ENCODE measurements at places on chromosomes 1 and 21.

DNA sequence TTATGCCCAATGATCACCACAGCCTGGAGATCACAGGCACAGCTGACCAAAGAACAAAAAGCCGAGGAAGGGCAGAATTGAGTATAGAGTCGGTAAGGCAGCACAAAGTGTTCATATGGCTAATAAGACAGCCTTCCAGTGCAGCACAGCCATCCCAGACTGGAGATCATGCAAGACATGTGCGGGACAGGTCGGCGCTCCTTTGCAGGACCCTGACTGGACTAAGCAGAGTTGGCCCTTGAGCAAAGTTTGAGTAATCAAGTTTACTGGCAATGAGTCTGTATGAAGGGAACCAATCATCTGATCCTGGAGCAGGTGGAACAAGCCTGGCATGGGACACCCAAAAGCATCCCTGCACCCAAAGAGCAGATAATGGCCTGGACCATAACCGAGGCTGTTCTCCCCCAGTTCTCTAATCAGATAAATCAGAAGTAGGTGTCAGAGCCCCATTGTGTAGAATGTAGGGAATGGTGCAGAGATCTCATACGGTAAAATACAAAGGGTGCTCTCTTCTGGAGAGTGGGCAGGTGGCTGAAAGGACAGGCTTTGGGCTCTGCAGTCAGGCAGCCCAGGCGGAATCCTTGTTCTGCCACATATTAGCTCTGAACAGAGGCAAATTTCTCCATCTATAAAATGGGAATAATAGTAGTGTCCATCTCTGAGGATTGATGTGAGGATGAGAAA, 10.7 kb upstream of the DNASE2B start:
- no peak for DNase-seq

DNA sequence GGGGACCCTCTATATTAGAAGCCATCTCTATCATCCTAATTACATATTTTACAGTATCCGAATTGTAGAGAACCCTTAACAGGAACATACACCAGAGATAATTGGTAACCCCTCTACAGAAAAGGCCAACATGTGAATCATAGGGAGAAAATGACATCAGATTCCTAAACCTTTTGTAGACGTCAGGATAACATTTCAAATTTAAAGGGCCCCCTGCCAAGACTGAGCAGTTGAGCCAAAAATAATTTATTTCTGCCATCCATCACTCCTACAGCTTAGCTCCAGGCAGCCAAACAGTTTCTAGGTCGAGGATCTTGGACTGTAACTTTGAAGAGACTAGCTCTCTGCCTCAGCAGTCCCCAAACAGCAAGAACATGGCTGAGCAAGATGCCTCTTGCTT, 21.2 kb downstream of the ZNF697 start:
- no peak for DNase-seq

DNA sequence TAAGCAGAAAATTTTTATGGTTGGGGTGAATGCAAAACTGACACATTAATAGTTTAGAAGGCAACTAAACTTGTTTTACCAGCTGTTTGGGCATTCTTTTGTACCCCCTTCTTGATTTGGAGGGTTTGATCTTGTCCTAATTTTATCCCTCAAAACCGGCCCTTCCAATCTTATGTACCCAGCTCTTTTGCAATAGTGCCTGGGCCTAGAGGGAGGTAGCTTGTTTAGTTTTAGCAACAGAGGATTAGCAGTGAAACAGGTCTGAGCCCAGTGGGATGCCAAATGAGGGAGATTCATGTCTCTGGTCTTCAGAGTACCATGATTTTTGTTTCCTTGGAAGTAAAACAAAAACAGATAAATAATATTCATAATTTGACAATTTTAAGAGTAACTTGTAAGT, 45.1 kb downstream of the CRP start:
- DNase-seq, result no peak

DNA sequence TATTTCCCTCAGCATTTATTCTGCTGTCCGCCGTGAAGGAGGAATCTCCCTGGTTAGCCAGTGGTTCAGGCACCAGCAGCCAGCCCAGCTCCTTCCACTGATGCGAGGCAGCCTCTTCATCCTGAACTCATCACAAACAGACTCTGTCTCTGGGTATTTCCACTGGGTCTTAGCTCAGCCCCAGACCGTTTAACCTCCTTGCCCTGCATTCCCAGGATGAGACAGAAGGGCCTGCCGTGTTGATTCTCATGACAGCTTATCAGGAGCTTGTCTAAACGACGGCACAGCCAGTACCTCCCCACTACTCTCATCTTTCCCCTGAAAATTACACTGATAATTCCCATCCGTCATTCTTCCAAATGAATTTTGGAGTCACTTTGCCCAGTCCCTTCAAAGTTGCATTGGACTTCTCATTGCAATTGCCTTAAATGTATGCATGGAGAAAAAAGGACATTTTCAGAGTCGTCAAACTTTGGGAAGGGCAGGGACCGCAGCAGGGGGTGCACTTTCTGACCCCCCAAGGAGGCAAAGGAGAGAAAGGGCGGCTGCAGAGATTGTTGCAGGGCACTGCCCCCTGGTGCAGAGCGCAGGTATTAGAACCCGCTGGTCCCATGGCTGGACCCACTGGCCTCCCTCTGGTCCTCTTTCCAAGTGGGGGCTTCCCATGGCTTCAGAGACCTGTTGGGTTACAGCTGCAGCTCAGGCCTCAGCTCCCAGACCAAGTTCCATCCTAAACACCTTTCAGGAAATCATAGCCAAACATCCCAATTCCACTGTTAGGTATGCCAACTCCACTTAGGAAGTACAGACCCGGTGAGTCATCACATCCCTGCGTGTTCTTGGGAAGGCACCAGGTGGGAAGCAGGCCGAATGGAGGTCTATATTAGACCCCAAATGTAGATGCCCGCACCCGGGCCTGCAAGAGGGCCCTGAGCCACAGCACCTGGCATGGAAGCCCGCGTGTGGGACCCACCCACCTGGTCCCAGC, 3.7 kb upstream of the MEGF6 start:
- no peak for DNase-seq

All from activated naive CD8-positive, alpha-beta T cell treated with anti-CD3 and anti-CD28 coated beads for 36 hours (primary cell).